ENCODE measurements at places on chromosomes 13 and 19.

DNA sequence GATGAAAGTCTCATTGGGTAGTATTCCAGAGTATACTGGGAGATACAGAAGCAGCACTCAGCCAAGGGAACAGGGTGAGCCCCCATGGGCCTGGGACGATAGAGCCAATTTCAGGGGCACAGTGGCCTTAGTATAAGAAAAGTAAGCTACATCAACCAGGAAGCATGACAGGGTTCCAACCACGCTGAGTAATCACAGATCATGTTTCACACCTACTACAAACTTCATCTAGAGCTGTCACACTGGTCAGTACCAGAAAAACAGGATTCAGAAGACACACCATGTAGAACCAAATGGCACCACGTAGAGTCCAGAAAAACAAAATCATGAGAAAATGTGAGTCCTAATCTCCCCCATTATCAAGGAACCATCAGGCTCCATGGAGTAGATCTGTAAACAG is 1292.4 kb upstream of the MIR17HG start:
- DNase-seq = no peak

GRCh38 chr13:47671776-47672175 is 329.3 kb downstream of the SUCLA2 start:
- no peak for DNase-seq

- no peak for DNase-seq
Measured at GRCh38 chr13:94128430-94128829, 351.1 kb downstream of the DCT start.

DNA sequence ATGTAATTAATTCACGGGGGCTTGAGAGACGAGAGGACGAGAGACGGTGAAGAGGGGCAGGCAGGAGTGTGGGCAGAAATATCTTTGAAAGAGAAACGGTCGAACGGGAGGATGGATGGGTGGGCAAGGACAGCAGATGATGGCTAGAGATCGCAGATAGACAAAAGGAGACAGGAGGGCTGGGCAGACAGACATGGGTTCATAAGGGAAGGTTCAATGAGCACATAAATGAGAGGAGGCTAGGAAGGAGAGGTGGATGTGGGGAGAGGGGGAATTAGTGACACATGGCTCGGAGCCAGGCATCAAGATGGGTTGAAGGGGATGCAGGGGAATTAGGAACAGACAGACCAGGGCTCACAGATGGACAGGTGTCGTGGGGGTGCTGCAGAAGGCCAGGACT is 1.1 kb downstream of the SYT3 start:
- no peak for DNase-seq

DNA sequence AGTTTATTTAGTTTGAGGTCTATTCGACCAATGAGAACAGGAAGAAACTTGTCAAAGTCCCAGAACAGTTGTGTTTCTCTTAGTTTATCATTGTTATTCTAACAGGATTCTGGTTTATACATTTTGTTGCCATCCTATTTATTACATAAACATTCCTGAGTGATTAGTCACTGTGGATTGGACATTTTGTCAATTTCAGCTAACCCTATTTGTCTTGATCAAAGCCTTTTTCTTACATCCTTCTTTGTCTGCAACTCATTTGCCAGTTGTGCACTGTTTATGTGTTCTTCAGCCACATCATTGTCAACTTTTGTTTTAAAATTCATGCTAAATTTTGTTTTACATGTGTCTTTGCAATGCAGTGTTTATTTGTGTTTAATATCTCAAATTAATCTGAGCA is 886.0 kb upstream of the SLC10A2 start:
- no peak for DNase-seq

DNA sequence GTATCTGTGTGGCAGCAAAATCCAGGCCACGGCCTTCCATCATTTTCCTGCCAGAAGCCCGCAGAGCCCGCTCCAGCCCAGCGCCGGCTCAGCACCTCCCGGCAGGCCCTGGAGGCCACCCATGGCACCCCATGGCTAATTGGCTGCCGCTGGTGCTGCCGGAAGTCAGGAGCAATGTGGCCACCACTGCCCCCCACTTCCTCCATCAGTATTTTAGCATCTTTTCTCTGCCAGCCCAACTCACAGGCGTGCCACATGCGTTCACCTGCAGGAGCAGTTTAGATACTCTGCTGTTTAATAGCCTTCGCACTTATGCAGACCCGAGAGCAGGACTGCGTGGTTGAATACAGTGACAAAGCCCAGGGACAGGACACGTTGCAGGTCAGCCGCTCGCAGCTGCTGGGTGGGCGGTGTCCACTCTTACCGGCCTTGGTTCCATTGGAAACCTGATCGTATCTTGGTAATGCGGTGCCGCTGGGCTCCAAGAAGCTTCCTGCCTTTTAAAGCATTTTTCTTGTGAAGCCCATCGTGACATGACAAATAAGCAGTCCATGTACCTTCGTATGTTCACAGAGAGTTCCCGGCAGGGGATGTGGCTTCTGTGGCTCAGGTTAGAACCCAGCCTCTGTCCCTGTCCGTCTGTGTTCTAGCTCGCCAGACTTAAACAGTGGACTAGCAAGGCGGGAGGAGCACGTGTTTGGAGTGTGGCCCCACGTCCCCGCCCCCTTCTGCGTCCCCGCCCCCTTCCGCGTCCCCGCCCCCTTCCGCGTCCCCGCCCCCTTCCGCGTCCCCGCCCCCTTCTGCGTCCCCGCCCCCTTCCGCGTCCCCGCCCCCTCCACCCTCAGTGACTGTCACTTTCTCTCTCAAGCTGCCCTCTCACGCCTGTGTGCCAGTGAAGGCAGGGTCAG is 162.0 kb upstream of the SOX1 start:
- no peak for DNase-seq

DNA sequence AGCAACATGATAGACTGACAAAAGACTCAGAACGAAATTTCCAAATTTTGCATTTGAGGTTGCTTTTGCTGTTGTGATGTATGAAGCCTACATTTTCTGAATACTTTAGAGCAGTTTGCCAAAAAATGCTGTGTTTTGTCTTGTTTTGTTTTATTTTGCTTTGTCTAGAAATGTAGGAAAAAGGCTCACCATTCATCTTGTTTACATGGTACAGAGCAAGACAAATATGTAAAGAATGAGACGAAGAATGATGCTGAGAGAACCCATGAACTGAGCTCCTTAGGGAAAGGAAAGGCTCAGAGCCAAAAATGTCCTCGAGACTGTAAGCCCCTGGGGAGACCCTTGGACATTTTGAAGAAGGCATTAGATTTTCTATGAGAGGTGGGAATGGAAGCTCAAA is 6.8 kb upstream of the SPART start:
- DNase-seq = no peak

DNA sequence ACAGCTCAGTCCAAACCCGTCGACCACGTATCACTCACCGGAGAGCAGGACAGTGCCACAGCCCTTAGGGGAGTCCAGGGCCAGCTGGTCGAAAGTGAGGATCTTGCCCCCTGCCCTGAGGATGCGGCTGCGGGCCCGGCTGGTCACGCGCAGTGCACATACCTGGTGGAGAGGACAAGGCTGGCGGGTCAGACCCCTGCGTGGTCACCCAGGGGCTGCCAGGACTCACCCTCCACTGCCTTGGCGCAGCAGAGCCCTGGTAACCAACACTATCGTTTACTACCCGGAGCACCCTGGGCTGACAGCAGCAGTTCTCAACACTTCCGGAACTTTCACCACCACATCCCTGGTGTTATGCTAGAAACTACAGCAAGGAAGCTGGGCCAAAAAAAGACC is 1.2 kb upstream of the FAM83E start:
- no peak for DNase-seq

DNA sequence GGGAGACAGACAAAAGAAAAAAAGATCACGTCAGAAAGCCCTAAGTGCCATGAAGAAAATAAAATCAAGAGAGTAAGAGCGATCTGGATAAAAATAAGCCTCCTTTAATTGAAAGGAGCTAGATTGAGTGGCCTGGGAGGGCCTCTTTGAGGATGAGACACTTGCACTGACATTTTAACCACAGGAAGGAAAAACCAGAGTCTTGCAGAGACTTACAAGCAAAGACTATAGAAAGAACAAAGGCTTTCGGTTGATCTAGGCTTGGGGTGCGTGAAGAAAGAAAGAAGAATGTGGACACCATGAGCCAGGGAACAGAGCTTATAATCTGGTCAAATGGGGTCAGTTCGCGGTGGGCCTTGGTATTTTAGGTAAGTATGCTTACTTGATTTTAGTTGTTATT is 342.7 kb downstream of the COG6 start:
- DNase-seq = no peak

- no peak for DNase-seq
Measured at GRCh38 chr13:47816831-47817230, 184.2 kb downstream of the SUCLA2 start.

DNA sequence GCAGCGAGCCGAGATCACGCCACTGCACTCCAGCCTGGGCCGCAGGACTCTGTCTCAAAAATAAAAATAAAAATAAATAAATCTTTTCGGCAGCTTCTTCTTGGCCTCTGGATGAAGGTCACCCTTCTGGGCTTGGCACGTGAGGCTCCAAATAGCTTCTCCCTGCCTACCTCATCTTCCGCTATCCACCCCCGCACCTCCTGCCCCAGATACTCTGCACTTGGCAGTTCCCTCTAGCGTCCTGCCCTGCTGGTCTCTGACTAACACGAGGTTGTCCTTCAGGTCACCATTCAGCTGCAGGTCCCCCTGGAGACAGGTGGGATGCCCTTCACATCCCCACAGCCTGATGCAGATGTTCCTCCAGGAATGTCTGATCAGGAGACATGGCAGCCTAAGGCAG is 8.5 kb upstream of the CCL25 start:
- DNase-seq = no peak

GRCh38 chr19:55489711-55490477 is 1.7 kb downstream of the SSC5D start:
- DNase-seq = no peak

DNA sequence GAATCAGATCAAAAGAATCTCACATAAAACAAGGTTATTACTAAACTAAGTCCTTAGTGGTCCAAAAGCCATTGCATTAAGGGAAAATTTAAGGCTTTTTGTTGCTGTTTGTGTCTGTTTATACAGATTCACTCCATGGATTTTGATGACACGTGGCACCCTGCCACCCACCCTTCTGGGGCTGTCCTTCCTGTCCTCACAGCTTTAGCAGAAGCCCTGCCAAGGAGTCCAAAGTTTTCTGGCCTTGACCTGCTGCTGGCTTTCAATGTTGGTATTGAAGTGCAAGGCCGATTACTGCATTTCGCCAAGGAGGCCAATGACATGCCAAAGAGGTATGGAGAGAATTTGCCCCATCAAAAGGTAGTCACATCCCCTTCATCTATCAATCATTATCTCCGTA is 6.9 kb downstream of the ACOD1 start:
- DNase-seq = no peak

DNA sequence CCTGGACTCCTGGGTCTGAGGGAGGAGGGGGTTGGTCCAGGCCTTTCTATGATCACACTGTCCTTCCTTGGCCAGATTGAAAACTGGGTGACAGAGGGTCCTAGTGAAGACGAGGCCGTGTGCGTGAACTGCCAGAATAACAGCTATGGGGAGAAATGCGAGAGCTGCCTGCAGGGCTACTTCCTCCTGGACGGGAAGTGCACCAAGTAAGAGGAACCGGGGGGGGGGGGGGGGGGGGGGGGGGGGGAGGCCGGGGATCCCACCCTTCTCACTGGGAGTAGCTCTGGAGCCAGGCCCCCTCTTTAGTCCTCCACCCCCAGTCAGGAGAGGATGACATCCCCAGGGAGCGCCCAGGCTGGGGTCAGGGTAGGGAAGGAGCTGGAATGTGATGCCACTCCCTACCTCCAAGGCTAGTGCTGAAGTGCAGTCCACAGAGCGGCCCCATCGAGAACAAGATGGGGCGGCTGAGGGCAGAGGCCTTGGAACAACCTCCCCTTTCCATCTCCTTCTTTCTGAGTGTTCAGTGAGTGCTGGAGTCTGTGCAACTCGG is 19.4 kb downstream of the CNFN start:
- DNase-seq = no peak

DNA sequence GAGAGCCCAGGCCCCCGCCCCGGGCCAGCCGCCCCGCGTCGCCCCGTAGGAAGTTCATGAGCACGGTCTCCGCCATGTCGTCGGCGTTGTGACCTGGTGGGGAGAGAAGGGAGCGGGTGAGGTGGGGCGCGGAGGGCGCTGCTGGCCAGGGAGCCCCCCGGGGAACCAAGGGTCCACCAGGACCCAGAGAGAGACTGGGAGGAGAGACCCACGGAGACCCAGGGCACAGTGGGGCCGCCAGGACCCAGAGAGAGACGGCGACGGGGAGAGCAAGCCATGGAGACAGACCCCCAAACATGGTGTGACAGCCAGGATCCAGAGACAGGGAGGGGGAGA is 9.2 kb downstream of the CTU1 start:
- no peak for DNase-seq

GRCh38 chr13:34156841-34157365 is 339.0 kb downstream of the RFC3 start:
- peak; percentile 60 for DNase-seq

GRCh38 chr19:6588508-6589345 is 2.2 kb downstream of the CD70 start:
- DNase-seq = no peak

Measured in NCI-H2081 treated with DMSO at 0.1 percent for 48 hours (cell line).